Stimulated activated CD8-positive, alpha-beta memory T cell treated with anti-CD3 and anti-CD28 coated beads, Interleukin-12 subunit alpha, Interleukin-12 subunit beta, amount 100 ng/mL, for 4 hours (primary cell): ENCODE measurements at places on chromosomes 16 and 17.

DNA sequence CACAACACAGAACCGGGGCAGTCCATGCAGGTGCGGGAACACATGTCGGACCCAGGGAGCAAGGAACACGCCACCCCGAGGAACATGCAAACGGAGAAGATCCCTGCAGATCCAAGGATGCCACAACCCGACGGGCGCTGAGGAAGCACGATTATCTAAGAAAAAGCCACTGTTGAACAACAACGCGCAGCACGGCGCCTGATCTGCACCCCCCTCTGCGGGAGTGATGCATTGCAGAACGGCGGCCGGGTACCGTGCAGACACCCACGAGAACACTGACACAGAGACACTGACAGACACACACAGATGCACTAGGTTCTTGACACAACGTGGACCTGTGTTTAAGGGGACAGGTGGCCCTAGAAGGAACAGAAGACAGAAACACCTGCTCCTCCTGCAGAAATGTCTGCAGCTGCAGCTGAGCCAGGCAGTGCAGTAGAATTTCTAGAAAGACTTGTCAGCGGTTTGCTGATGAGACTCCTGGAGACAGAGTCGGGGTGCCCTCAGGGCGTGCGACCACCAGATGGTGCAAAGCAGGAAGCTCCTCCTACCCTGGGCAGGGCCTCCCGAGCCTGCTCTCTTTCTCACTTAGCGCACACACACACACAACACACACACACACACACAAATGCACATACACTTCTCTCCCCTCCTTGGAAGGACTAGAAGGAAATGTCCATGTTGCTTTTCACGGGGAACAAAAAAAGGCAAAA, 7.5 kb downstream of the NPTX1 start:
- no peak for DNase-seq

DNA sequence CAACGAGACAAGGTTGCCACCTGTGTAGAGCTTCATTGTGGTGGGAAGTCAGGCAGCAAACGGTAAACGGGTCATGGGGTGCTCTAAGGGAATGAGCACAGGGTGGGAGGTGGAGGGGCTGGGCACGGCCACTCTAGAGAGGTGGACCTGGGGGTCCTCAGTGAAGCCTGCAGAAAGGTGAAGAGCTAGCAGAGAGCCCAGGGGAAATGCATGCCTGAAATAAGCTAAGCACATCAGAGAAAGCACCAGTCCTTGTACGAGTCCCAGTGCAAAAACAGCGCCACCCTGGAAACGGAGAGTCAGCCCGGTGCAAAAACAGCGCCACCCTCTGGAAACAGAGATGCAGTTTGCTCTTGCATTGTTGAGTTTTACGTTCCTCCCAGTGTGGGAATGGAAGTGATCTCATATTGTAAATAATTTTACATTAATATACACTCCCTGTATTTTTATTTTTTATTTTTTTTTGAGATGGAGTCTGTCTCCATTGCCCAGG, 65.0 kb downstream of the TBC1D16 start:
- DNase-seq = no peak

DNA sequence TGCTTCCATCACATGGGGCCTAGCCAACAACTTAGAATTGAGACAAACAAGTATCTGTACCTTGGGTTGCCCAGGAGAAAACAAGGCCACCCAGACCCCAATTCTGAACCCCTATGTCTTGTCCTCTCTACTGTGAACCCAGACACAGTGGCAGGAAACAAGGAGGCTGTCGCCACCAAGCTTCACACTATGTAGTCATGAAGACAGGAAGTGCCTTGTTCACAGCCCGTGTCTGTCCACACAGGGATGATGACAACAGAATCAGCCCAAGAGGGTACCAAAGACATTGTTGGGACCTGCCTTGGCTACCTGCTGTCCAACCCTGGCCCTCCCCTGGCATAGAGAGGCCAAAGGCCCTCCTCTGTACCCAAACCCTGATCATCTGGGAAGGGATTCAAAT, 84.8 kb downstream of the CDYL2 start:
- no peak for DNase-seq

DNA sequence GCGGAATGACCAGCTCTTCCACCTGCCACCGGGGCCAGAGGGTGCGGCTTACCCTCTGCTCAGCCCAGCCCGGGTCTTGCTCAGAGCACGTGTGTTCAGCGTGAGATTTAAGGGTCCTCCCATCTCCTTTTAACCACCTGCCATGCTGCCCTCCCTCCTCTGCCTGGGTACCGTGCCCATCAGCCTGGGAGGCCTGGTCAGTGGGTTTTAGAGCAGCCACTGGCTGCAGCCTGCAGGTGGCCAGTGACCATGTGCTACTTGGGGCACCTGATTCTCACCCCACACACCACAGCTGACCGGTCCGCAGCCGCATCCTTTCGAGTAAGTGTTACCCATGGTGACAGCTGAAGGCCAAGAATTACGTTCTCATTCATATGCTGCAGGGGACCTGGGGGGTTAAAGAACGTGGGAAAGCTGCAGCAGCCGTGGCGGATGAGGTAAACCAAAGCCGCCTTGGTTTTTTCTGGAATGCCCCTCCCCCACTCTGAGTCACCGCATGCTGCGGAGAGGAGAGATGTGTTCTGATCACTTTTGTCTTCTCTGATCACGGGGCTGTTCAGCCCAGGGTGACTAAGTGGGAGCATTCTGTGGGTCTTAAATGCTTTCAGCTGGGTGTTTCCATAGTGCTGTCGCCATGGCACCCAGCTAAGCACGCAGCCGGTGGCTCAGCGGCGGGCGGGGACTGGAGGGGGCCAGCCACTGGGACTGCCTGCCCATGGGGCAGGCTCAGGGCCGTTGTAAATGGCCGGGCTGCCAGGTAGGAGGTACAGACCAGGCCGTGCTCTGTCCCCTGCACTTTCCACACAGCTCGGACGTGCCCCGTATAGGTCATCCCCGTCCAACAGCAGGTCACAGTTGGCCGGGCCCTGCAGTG, 59.8 kb downstream of the BAIAP2 start:
- DNase-seq = peak; percentile 92

DNA sequence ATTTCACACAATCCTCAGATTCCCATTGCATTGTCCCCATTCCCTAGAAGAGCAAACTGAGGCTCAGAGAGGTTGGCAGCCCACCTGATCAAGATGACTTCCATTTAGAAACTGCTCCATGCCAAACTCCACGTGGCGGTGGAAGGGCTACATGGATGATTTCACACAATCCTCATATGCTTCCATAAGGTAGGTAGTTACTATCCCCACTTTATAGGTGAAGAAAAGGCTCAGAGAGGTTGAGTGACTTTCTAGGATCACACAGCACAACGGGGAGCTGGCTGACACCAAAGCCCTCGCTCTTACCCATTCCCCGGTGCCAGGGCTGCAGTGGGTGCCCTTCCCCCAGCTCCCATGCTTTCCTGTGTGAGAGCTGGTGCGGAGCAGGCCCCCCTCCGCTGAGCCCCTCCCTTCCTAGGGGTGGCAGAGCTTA, 9.7 kb upstream of the GINS2 start:
- DNase-seq = no peak

DNA sequence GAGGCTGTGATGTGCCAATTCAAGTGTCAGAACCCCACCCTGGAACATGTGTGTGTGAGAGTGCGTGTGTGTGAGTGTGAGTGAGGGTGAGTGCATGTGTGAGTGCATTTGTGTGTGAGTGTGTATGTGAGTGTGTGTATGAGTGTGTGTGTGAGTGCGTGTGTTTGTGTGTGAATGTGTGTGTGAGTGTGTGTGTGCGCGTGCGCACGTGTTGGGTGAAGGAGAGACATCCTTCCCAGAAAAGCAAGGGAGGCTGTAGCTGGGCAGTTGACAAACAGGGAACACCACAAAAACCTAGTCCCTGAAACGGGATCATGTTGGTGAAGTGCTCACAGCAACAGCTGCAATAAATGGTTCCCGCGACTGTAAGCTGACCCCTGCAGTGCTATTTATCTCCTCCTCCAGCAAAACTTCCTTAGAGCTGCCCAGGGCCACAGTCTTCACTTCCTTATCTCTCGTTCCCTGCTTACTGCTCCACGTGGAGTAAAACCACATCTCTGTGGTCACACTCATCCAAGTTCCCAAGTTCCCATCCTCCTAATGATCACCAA, 40.1 kb upstream of the RPL38 start:
- no peak for DNase-seq
